Endothelial cell of umbilical vein (primary cell): ENCODE measurements at places on chromosomes 1 and 21. TPM values are rescaled to one million over a fixed set of nuclear protein-coding genes. Genes with fewer than 3 reads are reported as not detected.

TMIGD3 gene
- 0.49 TPM in 1 of 2 replicates, not detected in the other for total RNA-seq

DEPDC1 gene
- total RNA-seq, result 26.0 and 30.4 TPM in 2 replicates

MYOG gene
- not detected in 2 replicates for total RNA-seq

L1TD1 gene
- total RNA-seq, result not detected in 2 replicates

MPZ gene
- 1.3 and 2.0 TPM in 2 replicates for total RNA-seq

DNA sequence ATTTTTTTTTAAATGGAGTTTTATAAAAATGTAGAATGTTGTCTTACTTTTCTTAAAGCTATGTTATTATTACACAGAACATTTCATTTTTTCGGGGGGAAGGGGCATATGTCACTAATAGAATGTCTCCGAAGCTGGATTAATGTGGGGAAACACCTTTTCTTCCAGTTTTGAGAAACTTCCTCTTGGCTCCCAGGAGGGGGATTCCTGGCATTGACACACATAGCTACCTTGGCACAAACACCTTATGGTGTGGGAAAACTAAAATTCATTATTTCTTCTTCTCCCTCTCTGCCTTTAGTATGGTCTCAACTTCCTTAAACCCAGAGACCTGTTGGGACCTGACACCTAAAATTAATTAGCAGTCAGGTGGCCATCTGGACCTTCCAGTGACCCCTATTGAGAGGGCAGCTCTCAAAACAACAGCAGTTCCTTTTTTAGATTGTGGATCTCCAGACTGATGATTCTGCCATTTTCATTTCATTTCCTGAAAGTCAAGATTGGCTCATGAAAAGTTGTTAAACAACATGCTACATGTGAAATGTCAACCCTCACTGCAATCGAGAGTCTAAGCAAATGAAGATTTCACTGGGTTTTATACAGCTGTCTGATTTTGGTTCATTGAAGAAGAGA is 70.1 kb upstream of the EDEM3 start:
- no peak for DNase-seq
- no peaks in the 10 kb centered on the region for H3K4me1 ChIP-seq
- no peak overlapping the region for H3K27ac ChIP-seq
- H3K4me3 ChIP-seq, result no peak overlapping the region
- no peaks in the 10 kb centered on the region for H3K27me3 ChIP-seq

GRCh38 chr1:53134042-53134485 is 8.4 kb downstream of the SLC1A7 start:
- H3K36me3 ChIP-seq, result no peaks in the 10 kb centered on the region
- no peaks in the 10 kb centered on the region for H3K4me1 ChIP-seq
- DNase-seq, result no peak
- peaks cover 3% of the 10 kb centered on the region for H3K27me3 ChIP-seq
- H3K4me3 ChIP-seq, result no peak overlapping the region

DNA sequence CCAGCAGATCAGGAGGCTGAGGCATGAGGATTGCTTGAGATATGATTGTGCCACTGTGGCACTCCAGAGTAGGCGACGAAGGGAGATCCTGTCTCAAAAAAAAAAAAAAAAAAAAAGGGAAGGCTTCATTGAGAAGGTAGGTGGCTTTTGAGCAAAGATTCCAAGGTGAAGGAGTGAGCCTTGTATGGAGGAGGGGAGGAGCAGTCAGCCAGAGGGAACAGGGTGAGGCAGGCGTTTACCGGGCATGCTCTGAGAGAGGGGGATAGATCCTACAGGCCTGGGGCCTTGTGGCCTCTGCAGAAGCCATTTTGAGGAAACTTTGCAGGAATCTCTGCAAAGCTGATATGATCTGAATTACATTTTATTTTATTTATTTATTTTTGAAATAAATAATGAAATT is 5.1 kb upstream of the HDAC1 start:
- H3K4me1 ChIP-seq, result peaks cover 9% of the 10 kb centered on the region
- no peak overlapping the region for H3K4me3 ChIP-seq
- no peaks in the 10 kb centered on the region for H3K27me3 ChIP-seq
- H3K27ac ChIP-seq, result no peak overlapping the region

DNA sequence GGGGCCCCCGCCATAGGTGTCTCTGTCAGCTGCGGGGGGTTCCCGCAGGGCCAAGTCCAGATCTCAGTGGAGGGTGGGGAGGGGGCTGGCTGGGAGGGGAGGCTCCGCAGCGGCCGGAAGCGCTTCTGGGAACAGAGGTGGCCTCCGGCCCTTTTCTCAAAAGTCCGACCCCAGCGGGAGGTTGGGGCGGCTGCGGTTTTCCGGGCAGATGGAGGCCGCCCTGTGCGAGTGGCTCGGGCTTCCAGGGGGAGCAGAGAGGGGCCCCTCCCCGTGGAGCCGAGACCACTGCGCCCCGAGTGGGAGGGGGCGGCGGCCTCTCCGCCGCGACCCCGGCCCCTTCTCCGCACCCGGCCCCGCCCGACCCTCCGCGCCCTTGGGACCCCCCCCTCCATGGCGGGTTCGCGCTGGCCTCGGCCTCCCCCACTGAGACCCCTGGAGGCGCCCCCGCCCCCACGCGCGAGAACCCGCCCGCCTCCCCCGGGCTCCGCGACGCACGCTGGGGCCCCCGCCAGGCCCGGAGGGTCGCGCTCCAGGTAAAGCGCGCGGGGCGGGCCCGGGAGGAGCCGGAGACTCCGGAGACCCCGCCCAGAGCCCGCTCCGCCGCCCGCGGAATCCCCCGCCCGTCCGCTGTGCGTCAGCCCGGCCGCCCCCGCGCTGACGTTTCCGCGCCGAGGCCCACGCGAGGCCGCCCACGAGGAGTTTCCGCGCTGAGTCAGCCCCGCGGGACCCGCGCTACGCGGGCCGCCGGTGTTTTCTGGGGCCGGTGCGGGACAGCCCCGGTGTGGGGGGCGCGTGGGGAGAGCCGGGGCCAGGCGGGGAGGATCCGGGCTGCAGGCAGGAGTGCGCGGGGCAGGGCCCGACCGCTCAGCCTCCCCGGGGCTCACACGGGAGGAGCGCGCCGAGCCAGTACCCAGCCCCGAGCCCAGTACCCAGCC is 5.2 kb downstream of the TNFRSF18 start:
- no peaks in the 10 kb centered on the region for H3K36me3 ChIP-seq
- H3K4me1 ChIP-seq, result no peaks in the 10 kb centered on the region
- H3K27ac ChIP-seq, result no peak overlapping the region
- DNase-seq, result peak; percentile 10
- H3K4me3 ChIP-seq, result no peak overlapping the region
- peaks cover 1% of the 10 kb centered on the region for H3K27me3 ChIP-seq

DNA sequence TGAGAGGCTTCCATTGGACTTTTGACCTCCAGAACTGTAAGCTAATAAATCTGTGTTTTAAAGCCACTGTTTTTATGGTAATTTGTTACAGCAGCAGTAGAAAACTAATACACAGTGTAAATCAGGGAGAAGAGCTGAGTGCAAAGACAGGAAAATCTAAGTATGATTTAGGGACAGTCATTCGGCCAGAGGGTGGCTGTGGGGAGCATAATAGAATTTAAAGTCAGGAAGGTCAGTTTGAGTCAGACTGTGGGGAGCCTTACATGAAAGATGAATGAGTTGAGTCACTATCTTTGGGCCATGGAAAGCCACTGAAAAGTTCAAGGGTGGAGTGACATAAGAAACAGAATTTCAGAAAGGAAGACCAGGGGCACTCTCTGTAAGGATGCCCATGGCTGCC is 52.4 kb upstream of the SSX2IP start:
- no peak overlapping the region for H3K27ac ChIP-seq
- no peak for DNase-seq
- no peak overlapping the region for H3K4me3 ChIP-seq

DNA sequence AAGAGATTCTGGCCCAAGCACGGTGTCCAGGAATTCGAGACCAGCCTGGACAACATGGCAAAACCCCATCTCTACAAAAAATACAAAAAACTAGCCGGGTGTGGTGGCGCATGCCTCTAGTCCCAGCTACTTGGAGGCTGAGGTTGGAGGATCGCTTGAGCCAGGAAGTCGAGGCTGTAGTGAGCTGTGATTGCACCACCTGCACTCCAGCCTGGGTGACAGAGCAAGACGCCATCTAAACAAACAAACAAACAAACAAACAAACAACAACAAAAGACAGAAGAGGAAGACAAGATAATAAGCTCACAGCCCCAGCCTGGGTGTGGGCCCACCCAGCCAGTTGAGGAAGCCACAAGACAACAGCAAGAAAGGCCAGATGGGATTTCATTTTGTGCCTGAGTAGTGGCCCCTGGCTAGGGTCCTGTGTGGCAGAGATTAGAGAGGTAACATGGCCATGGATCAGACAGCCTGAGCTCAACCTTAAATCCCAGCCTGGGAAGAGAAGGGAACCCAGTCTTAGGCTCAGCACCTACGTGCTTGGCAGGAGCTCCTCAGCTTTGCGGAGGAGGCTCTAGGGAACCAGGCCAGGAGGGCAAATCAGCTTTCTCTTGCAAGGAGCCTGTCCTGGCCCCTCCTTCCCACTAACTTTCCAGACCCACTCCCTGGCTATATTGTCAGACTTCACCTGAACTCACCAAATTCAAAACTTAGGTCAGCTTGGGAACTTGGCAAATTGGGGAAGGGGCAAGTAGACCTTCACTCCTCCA is 4.9 kb upstream of the BEST4 start:
- H3K27ac ChIP-seq, result no peak overlapping the region
- H3K4me3 ChIP-seq, result no peak overlapping the region
- no peak for DNase-seq
- no peaks in the 10 kb centered on the region for H3K27me3 ChIP-seq
- no peaks in the 10 kb centered on the region for H3K4me1 ChIP-seq

DNA sequence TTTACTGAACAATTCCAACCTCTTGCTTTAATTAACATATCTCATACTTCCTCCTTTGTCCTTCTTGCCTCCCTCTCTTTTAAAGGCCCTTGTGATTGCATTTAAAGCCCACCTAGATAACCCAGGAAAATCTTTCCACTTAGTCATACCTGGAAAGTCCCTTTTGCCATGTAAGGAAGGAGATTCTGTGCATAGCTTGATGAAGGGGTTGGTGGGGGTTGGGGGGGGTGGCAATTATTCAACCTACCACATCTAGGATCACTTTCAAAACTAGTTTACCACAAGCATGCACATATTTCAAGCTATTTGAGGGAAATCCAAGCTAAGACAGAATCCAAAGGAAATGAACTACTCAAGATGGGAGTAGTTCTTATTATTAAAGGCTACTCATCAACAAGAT is 249.1 kb upstream of the PTBP2 start:
- no peak for DNase-seq
- no peaks in the 10 kb centered on the region for H3K36me3 ChIP-seq
- no peak overlapping the region for H3K27ac ChIP-seq
- H3K27me3 ChIP-seq, result peaks cover 3% of the 10 kb centered on the region
- H3K4me1 ChIP-seq, result no peaks in the 10 kb centered on the region
